ACHN (cell line): ENCODE measurements at places on chromosomes 3 and 15.

DNA sequence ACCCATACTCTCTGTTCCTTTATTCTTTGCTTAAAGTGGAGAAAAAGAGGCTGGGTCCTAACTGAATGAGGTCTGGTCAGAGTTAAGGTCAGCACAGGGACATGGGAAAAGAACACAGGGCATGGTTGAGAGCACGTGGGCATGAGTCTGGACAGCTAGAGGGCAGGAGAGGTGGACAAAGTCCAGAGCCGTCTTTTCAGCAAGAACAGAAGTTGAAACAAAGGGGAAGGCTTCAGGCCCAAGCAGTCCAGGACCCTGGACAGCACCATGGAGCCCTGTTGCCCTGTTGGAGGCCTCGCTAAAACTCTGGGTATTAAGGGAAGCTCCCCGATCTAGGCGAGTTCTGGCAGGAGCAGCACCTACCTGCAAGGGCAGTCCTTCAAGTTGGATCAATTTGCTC lies 50.7 kb downstream of the XYLB start:
- peak; percentile 33 for DNase-seq

DNA sequence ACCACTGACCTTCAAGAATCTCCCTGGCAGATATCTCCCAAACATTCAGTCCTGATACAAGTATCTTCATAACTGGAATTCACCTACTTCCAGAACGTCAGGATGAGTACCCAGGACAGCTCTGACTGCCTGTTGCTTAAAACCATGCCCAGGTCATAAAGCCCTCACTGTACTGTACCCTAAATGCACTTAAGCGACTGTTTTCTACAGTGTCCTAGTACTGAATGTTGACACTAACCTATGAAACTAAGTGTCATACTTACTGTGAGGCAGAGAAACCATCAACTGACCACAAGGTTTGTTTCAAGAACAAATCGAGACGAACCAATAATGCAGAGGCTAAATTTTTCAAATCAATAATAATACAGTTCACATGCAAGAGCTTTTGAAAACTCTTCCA lies 178.7 kb upstream of the NSMCE3 start:
- no peak for DNase-seq

GRCh38 chr3:171077261-171077660 lies 50.7 kb upstream of the SLC2A2 start:
- no peak for DNase-seq

GRCh38 chr15:96362011-96362754 lies 31.7 kb downstream of the NR2F2 start:
- no peak for DNase-seq

- DNase-seq = no peak
These were observed 150.7 kb upstream of the P2RY1 start for GRCh38 chr3:152684279-152684678.

- no peak for DNase-seq
These were observed 69.4 kb downstream of the MCF2L2 start for GRCh38 chr3:183359036-183359435.
